ENCODE measurements at places on chromosomes 5 and 9. TPM values are rescaled to one million over a fixed set of nuclear protein-coding genes. Genes with fewer than 3 reads are reported as not detected.

DNA sequence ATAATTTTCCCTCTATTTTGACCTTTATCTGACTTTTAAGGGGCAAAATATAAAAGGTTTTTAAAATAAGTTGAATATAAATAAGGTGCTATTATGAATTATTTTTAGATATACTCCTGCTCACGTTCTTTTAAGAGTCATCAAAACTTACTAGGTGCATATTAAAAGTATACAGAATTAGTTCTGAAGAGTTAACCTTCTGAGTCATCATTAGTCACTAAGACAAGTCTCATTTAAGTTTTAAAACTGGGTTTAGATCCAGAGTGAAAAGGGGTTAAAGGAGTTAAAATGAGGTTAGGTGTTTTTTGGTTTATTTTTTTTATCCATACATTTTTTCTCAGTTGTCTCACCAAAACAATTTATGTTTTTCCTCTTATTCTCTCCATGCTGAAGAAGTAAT, 41.7 kb downstream of the SMIM15 start:
- H3K27ac ChIP-seq = no peak overlapping the region
- no peaks in the 10 kb centered on the region for H3K36me3 ChIP-seq
- no peak for DNase-seq
- H3K27me3 ChIP-seq = no peaks in the 10 kb centered on the region
- no peaks in the 10 kb centered on the region for H3K4me1 ChIP-seq
- no peak overlapping the region for H3K4me3 ChIP-seq

DNA sequence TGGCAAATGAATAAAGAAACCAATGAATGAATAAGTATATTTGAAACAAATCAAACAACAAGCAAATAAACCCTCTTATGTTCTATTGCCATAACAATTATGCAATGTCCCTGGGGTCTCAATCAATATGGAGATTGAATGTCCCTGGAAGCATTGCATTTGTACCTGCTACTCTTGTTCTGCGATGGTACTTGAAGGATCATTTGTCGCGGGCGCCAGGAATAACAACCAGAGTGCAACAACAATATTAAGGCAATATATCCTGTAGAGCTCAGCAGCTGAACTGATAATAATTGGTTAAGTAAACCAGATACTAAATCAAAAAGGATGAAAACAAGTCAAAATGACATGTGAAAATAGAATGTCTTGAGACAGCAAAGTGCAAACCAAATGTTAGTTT, 1001.9 kb upstream of the NUDT12 start:
- H3K4me1 ChIP-seq = no peaks in the 10 kb centered on the region
- no peaks in the 10 kb centered on the region for H3K36me3 ChIP-seq
- DNase-seq = no peak
- no peak overlapping the region for H3K27ac ChIP-seq

Gene C5orf52
- total RNA-seq = not detected

- H3K27me3 ChIP-seq = peaks cover 2% of the 10 kb centered on the region
- H3K4me1 ChIP-seq = no peaks in the 10 kb centered on the region
- H3K27ac ChIP-seq = no peak overlapping the region
- DNase-seq = no peak
Measured at GRCh38 chr5:39638813-39639212, 214.0 kb upstream of the DAB2 start.

Gene GPR21
- total RNA-seq = 0.88 TPM

Gene SPAG8
- total RNA-seq = 2.2 TPM

GRCh38 chr9:133987946-133988665, 4.0 kb downstream of the VAV2 start:
- H3K4me3 ChIP-seq = no peak overlapping the region
- no peaks in the 10 kb centered on the region for H3K4me1 ChIP-seq
- H3K27ac ChIP-seq = no peak overlapping the region
- no peaks in the 10 kb centered on the region for H3K36me3 ChIP-seq

DNA sequence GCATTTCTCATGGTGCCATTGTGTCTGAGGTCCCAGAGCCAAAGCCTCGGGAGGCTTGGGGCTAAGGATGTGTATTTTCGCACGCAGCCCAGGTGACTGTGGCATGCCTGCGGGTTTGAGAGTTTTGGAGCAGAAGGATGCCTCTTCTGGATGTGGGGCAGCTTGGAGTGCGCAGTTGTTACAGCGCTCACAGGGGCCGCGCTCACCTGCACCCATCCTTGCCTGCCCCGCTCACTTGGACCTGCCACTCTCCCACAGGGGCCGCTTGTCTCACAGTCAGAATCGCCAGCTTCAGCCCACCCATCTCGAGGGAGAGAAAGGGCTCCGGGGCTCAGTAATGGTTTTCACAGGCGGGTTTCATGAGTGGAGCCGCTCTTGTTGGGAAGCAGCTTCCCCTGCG, 132.9 kb downstream of the MVB12B start:
- no peak overlapping the region for H3K4me3 ChIP-seq
- no peaks in the 10 kb centered on the region for H3K36me3 ChIP-seq

Gene RNF180
- total RNA-seq = not detected

DNA sequence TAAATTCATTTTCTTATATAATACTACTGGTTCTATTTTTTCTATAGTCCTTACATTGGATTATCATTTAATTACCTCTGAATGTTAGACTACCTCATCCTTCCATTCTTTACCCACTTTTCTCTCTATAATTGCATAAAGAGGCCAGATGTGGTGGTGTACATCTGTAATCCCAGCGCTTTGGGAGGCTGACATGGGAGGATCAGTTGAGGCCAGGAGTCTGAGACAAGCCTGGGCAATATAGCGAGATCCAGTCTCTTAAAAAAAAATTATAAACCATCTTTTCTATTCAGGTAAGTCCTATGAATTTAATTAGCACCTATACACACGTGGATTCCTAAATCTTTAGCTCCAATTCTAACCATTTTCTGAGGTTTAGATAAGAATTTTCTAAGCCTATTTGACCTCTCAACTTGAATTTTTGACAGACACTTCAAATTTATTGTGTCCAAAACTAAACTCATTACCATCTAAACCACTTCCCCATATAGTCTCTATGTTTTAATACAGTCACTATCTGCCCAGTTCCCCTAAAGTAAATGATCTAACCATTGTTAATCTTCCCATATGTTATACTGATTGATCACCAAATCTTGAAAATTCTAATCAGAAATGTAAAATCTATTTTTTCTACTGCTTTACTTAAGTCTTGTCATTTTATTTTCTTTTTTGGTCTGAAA, 33.0 kb upstream of the CHD1 start:
- no peaks in the 10 kb centered on the region for H3K4me1 ChIP-seq
- H3K27me3 ChIP-seq = no peaks in the 10 kb centered on the region
- DNase-seq = no peak
- no peaks in the 10 kb centered on the region for H3K36me3 ChIP-seq

Gene MYOZ3
- not detected for total RNA-seq

Gene ANKRD31
- total RNA-seq = 0.05 TPM

DNA sequence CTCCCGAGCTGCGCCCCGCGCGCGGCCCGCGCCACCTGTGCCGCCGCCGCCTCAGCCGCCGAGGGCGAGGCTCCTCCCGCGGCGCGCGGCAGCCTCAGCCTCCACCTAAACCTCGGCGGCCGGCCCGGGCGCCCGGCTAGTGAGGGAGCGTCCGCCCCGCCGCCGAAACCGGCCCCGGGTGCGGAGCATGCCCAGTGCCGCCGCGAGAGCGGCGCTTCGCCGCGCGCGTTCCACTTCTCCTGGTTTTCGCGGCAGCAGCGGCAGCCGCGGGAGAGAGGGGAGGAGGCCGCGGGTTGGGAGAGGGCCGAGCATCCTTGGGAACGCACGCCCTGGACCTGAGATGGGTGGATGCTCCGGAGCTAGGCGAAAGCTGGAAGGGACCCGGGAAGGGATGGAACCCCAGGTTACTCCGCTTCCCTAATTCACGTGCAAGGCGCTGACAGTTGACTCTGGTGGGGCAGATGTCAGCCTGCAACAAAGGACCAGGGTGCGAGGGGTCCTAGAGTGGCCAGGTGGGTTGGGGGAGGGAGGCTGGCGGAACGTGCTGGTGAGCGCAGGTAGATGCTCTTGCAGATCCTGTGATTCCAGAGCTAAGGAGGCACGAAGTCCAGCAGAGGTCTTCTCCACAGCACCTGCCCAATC, at the start of gene CTNND2:
Gene CTNND2, minus strand, starts transcription at position 182 of the 642 bp plus-strand sequence. CDS start 593 bp downstream, outside the sequence.
- no peaks in the 10 kb centered on the region for H3K36me3 ChIP-seq
- H3K27me3 ChIP-seq = peaks cover 35% of the 10 kb centered on the region
- no peak for DNase-seq
- H3K27ac ChIP-seq = no peak within 1 kb of the TSS

Gene SPINK5
- total RNA-seq = not detected

DNA sequence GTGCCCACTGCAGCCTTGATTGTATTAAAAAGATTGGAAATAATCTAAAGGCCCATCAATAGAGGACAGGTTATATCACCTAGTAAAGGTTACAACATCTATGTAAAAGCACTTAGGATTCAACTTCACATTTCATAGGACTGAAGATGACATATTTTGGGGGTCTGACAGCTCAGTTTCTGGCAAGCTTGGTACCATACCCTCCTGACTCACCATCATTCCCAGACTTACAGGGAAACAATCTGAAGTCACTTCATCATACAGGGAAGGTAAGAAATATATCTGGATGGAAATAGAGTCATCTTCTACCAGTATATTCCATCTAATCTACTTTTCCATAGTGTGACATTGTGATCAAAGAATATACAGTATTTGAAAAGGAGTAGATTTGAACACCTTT, 28.8 kb upstream of the DAB2 start:
- no peaks in the 10 kb centered on the region for H3K4me1 ChIP-seq
- DNase-seq = no peak
- H3K36me3 ChIP-seq = no peaks in the 10 kb centered on the region
- H3K27me3 ChIP-seq = peaks cover 26% of the 10 kb centered on the region
- no peak overlapping the region for H3K27ac ChIP-seq
- H3K4me3 ChIP-seq = no peak overlapping the region

DNA sequence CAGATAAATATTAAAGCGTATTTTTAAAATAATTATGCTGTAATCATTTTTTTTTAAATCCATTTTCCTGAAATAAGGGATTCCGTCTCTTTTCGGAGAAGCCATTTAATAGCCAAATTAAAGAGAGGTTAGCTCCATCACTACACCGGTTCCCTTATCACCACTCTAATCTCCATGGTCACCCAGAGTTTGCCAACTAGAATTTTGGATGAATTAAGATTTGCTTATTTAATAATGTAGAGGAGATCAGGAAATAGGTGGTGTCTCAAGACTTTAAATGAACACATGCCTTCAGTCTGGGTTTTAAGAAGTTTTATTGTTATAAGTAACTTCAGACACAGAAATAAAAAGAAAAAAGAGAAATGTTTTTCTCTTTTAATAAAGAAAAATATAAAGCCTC, 151.7 kb downstream of the TTC39B start:
- DNase-seq = no peak
- H3K27ac ChIP-seq = no peak overlapping the region
- no peaks in the 10 kb centered on the region for H3K4me1 ChIP-seq
- H3K36me3 ChIP-seq = no peaks in the 10 kb centered on the region

DNA sequence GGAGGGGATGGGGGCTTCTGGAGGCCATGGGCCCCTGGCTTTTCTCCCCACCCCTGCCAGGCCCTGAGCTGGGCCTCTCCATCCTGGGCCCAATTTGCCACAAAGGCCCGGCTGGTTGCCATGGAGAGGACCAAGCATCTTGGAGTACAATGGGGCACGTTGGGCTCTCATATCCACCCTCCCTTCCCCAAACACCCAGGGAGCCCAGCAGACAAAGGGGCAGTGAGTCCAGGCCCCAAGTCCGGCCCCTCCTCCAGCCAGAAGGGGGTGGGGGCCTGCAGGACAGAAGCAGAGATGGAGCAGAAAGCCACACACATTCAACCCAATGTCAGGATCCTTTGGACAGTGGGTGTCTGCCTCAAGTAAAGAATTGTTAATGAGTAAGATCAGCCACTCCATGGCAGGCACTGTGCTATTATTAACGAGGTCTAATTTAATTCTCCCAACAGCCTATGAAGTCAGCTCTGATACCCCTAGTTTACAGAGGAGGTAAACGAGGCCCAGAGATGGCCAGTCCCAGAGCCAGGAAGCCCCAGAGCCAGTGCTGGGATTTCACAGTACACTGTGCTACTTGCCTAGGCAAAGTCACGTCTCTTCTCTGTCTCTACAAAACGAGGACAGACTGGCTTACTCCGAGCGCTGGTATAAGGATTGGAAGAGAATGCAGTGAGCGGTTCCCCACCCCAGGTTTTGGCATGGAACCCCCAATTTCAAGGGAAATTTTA, 2.3 kb downstream of the CRB2 start:
- no peak overlapping the region for H3K4me3 ChIP-seq
- H3K27me3 ChIP-seq = no peaks in the 10 kb centered on the region
- no peak for DNase-seq
- no peak overlapping the region for H3K27ac ChIP-seq
- H3K4me1 ChIP-seq = peaks cover 18% of the 10 kb centered on the region
- no peaks in the 10 kb centered on the region for H3K36me3 ChIP-seq

- H3K27me3 ChIP-seq = peaks cover 5% of the 10 kb centered on the region
- DNase-seq = no peak
- H3K27ac ChIP-seq = no peak overlapping the region
- no peaks in the 10 kb centered on the region for H3K4me1 ChIP-seq
Measured at GRCh38 chr5:35285011-35285410, 54.7 kb upstream of the PRLR start.

- no peaks in the 10 kb centered on the region for H3K36me3 ChIP-seq
- DNase-seq = no peak
- H3K27ac ChIP-seq = no peak overlapping the region
- peaks cover 6% of the 10 kb centered on the region for H3K27me3 ChIP-seq
- no peaks in the 10 kb centered on the region for H3K4me1 ChIP-seq
Measured at GRCh38 chr5:108638021-108638420, 109.7 kb upstream of the FER start.

DNA sequence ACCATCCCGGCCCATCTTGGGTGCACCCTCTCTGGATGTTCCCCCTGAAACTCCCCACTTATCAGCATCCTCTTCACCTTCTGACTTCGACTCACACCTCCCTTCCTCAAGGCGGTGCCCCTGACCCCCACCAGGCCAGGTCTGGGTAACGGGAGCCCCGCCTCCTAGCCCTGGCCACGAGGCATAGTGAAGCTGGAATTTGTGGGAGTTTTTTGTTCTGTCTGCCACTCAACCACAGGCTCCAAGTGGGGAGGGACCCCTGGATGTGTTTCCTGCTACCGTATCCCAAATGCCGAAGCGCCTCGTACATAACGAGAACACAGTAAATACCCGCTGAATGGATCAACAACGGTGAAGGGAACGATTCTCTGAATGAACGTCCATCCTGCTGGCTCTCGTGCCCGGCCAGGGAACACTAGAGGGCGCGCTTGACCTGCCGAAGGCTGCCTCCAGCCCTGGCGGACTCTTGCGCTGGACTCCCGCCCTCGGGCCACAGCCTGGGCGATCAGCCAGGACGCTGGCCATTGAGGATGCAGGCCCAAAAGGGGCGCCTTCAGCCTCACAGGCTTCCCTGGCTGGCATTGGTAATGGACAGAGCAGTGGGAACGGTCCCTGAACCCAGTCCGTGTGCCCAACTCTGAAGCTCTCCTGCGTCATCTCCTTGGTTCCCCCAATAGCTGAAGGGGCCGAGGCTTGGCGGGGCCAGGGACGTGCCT, 47.3 kb upstream of the PHYKPL start:
- no peaks in the 10 kb centered on the region for H3K36me3 ChIP-seq
- no peak overlapping the region for H3K4me3 ChIP-seq
- peaks cover 3% of the 10 kb centered on the region for H3K4me1 ChIP-seq
- H3K27ac ChIP-seq = no peak overlapping the region
- DNase-seq = peak; percentile 65
- H3K27me3 ChIP-seq = peaks cover 2% of the 10 kb centered on the region

GRCh38 chr5:172114875-172115422, 73.1 kb downstream of the STK10 start:
- peak overlapping the region; percentile 97 for H3K27ac ChIP-seq
- peak overlapping the region; percentile 79 for H3K4me3 ChIP-seq
- peaks cover 77% of the 10 kb centered on the region for H3K36me3 ChIP-seq
- H3K4me1 ChIP-seq = peaks cover 86% of the 10 kb centered on the region
- H3K27me3 ChIP-seq = no peaks in the 10 kb centered on the region
- peak; percentile 92 for DNase-seq
